ENCODE measurements at places on chromosomes 3 and 15.

GRCh38 chr3:42090973-42091731, at the start of gene TRAK1:
Gene TRAK1 (plus strand): TSS chr3:42091357. CDS start chr3:42091470, 113 bp downstream.
- no peak for DNase-seq

DNA sequence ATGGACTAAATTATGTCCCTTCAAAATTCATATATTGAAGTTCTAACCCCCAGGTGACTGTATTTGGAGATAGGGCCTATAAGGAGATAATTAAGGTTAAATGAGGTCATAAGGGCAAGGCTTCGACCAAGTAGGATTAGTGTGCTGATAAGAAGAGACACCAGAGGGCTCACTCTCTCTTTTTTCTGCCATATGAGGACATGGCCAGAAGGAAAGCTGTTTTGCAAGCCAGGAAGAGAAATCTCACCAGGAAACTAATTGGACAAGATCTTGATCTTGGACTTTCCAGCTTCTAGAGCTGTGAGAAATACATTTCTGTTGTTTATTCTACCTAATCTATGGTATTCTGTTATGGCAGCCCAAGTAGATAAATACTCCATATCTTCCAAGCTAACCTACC, 503.6 kb upstream of the NAALADL2 start:
- DNase-seq: no peak

DNA sequence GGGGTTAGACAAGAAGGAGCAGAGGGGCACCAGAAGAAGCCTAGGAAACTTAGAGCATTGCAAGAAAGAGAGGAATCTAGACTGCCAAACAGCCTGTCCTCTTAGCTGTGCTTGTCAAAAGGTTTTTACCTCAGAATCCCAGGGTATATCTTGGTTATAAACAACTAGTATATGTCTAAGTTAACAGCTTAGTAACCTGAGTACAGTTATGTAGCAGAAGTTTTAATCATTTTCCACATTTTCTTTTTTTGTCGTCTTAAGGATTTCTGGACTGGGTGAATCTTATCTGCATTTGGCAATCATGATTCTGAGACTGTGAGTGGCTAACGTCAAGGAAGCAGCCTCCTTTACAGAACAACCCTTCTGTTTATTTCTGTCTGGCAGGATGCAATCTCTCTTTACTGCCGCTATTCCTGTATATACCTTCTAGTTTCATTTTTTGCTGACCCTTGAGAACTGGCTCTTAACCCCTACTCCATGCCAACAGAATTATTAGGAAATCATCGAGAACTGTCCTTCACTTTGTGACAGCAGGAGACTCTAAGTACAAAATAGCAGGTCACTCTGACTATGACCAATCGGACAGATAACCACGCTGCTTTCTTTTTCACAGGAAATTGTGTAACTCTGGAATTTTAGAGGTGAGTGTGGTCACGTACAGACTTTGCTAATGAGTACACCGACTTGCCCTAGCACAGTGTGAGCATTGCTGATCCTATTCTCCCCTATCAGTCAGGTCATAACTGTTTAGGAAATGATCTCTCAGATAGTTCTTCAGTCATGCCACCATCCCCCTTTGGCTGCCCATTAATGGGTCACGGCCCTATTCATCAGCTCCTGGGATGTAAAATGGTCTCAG, 3.3 kb upstream of the CP start:
- no peak for DNase-seq

DNA sequence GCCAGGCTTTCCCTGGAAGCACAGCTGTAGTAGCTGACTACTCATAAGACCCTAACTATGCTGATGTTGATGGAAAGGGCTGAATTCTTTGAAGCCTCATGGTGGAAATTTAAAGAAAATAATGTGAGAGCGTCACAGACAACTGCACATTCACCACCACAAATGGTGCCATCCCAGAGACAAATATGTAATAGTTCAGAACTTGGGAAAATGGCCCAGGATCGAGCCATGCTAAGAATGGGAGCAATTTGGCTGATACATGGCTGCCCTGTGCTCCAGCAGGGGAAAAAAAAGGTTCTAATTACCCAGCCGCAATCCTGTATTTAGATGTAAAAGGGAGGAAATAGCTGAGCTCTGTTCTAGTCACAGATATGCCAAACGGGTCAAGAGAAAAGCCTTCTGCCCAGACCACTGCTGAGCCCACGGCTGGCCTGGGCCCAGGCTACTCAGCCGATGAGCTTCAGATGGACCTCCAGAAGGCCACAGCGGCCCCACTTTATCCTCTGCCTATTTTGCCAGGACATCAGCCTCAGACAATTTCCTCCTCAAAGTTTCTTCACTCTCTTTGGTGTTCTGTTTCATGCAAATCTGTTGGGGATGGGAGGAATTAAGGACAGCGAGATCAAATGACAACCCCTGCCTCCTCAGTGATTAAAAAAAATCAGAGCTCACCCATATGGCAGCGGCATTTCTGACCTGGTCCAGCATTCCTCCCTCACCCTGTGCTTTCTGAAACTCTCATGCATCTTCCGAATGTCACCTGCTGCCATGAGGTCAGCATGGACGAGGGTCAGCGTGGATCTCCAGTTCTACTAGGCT, 54.5 kb upstream of the MEX3B start:
- no peak for DNase-seq

DNA sequence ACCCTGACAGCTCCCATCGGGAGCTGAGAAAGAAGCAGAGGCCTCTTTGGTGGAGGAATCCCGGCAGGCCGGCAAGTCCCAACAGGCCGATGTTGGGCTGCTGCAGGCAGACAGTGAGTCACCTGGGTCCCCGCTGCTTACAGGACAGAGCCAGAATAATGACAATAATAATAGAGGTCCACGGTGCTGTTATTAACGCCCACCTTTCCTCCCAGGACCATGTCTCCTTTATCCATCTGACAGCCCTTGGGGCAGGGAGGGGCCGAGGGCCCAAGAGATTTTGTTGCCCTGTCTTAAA, 29.3 kb upstream of the MAGEF1 start:
- DNase-seq: no peak

DNA sequence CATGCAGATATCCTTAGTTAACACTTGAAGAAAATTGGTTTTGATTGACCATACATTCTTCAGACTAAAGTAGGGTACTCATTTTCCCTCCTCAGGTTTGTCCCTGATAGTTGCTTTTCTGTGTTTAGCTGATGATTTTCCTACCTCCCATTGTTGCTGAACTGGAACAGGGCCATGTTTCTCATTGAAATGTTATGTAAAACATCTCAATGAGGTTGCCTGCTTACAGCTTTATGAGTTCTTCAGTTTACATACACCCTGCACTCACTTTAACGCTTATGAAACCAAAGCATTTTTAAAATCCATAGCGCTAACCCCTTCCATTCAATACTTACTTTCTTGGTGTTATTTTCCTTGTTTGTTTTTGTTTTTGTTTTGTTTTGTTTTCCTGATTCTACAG, 61.9 kb downstream of the HMG20A start:
- no peak for DNase-seq

GRCh38 chr3:147960786-147961185, 551.6 kb downstream of the ZIC1 start:
- DNase-seq: no peak

DNA sequence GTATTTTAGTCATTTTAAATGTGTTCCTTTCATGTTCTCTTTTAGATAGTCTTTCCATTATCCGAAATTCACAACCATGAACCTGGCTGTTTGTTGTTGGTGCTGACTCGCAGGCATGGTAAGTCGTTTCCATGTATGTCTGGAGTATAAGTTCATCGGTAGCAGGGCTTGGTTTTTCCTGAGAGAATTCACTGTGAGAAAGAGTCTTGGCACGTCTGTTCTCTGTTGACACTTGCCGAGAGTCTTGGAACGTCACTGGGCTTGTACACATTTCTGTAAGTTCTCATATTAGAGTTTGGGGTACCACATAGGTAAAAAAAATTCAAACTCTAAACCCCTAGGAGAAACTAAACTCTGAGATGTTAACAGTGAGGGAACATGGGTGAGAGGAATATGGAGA, 29.4 kb upstream of the EIF4A2 start:
- no peak for DNase-seq
